ENCODE measurements at places on chromosomes 6 and 20. TPM values are rescaled to one million over a fixed set of nuclear protein-coding genes. Genes with fewer than 3 reads are reported as not detected.

Gene FAM209B
- not detected for polyA plus RNA-seq

Gene SSR1
- polyA plus RNA-seq: 39.0 TPM

Gene MYCT1
- polyA plus RNA-seq: 2.0 TPM

Gene SLC26A8
- not detected for polyA plus RNA-seq

Gene MUCL3
- 0.13 TPM for polyA plus RNA-seq

Gene SYNCRIP
- polyA plus RNA-seq: 35.2 TPM

Gene VWA7
- 0.23 TPM for polyA plus RNA-seq

Gene ZC3H12D
- 1.9 TPM for polyA plus RNA-seq

Gene ZBTB46
- 2.1 TPM for polyA plus RNA-seq
